ENCODE measurements at places on chromosomes 1 and 21.

- DNase-seq = no peak
Observed at GRCh38 chr1:234697015-234697414, 87.0 kb upstream of the IRF2BP2 start.

GRCh38 chr1:222641269-222641948 lies 23.5 kb downstream of the MIA3 start:
- no peak for DNase-seq

DNA sequence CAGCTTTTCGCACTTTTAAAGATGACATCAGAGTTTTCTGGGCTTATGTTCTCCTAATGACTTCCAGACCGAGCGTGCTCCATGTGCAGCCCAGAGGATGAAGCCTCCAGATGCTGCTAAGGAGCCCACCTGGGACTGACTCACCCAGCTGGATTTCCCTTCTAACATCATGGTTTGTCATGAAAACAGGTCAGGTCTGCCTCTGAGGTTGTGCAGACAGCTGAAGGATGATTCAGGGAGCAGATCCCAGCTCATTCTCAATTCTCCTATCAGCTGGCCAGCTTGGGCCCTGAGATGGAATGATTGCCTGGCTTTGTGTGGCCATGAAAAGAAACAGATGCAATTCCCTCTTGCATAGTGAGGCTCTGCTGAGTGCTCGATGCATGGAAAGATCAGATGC lies 123.9 kb upstream of the DUSP10 start:
- DNase-seq = no peak

DNA sequence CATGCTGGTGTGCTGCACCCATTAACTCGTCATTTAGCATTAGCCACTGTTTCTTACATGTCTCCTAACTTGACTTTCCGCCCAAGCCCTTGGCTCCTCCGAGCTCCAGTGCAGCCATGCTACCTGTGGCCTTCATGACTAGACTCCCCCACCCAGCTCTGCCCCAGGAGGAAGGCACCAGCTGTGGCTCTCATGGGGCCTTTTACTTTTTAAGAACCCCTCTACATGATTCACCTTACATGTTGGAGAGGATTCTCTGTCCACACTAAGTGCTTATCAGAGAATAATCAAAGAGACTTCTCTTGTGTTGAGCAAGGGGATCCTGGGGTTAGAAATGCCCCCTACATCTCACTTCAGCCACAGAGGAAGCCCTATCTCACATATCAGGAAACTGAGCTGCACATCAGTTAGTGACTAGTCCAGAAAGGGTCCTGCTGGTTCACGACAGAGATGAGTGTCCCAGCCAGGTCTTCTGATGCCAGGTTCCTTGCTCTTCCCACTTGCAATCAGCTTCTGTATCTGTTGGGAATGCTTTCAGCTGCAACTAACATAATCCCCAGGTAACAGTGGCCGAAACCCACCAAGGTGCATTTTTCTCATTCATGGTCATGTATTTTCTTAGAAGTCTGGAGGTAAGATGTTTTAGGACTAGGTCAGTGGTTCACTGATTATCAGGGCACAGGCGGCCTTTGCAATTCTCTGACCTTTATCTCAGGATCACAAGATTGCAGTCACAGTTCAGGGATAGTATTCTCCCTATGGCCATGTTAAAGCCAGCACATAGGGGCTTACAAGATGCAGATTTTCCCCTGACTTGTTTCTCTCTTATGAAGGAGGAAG lies 45.9 kb downstream of the KLHDC7A start:
- DNase-seq = no peak

- DNase-seq = no peak
Observed at GRCh38 chr1:202938287-202938925, 11.4 kb upstream of the KLHL12 start.

- DNase-seq = no peak
Observed at GRCh38 chr1:87575528-87575927, 246.8 kb downstream of the LMO4 start.

- DNase-seq = no peak
Observed at GRCh38 chr1:204127597-204128242, 24.1 kb downstream of the ETNK2 start.

Data from activated CD8-positive, alpha-beta memory T cell treated with anti-CD3 and anti-CD28 coated beads for 1 hour (primary cell).